ENCODE measurements at places on chromosomes 5 and 9.
A peak's percentile ranks its signal among the peaks of the same experiment; 100 is the strongest.

GRCh38 chr9:116933251-116933650, 246.1 kb downstream of the TRIM32 start:
- DNase-seq, result no peak

DNA sequence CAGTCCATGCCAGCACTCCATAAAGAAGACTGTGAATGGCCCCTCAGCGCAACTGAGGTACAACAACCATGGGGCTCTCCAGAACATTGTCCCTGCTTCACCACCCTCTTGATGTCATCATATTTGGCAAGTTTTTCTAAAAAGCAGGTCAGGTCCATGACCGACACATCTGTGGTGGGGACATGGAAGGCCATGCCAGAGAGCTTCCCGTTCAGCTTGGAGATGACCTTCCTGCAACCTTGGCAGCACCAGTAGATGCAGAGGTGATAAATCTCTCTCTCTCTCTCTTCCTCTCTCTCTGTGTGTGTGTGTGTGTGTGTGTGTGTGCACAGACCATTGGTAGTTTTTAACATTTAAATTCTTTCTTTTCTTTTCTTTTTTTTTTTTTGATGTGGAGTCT, 35.4 kb upstream of the AGXT2 start:
- no peak for DNase-seq

GRCh38 chr9:124003636-124004349, 7.8 kb upstream of the LHX2 start:
- DNase-seq, result no peak

GRCh38 chr5:32428426-32428825, 16.1 kb downstream of the ZFR start:
- no peak for DNase-seq

GRCh38 chr5:73264631-73265030, 91.6 kb downstream of the TMEM174 start:
- DNase-seq, result no peak

DNA sequence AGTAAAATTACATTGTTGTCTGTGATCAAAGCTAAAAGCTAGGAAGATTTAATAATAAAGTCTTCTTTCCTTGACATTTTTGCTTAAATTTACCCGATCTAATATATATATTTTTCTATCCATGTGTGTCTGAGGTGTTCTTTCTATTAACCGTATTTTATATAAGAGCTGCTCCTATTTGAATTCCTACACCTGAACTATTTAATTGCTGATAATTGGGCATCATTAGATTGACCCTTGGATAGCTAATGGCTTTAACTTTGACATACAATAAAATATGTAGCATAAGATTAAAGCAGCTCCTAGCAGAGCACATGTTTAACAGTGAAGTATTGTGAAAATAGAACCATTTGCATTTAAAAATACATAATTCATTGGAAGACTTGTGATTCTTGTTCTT, 792.7 kb downstream of the MAT2B start:
- no peak for DNase-seq

GRCh38 chr5:149414405-149415065, 35.4 kb upstream of the IL17B start:
- DNase-seq, result no peak

GRCh38 chr5:146091881-146092280, 13.5 kb downstream of the PLAC8L1 start:
- no peak for DNase-seq

DNA sequence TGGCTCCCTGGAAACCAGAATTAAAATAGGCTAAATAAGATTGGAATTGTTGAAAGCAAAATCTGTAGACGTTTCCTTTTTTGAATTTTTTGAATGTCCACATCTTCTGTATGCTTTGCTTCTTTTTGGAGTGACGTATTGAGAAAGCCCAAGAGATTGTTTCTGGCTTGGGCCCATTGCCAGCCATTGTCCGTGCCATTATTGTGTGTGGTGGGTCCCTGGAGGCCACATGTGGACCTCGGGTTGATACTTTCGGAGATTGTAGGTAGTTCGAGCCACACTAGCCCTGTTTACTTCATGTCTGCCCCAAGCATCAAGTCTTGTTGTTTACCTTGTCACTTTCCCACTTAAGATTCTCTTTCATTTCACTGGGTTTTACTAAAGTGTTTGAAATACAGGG, 106.0 kb downstream of the PALM2AKAP2 start:
- no peak for DNase-seq

GRCh38 chr9:22449719-22450118, 3.1 kb downstream of the DMRTA1 start:
- DNase-seq, result no peak

DNA sequence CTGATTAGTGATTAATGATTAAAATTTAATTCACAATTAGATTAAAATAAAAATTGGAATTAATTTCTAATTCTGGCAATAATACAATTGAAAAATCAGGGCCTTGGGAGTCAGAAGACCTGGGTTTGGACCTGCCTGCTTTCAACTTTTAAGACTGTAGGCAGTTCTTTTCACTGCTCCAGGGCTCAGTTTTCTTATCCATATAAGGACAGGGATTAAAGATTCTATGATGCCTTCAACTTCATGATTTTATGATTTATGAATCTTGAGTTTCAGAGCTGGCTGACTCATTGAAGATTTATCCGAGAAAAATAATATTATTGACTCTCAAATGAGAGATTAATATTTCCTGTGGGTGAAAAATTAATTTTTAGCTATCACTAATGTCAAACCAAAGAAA, 208.6 kb upstream of the ANKH start:
- DNase-seq, result no peak

- DNase-seq, result no peak
Observed at GRCh38 chr5:73698011-73698410, 72.0 kb downstream of the ARHGEF28 start.

GRCh38 chr5:132279801-132280200, 14.4 kb upstream of the SLC22A4 start:
- no peak for DNase-seq

DNA sequence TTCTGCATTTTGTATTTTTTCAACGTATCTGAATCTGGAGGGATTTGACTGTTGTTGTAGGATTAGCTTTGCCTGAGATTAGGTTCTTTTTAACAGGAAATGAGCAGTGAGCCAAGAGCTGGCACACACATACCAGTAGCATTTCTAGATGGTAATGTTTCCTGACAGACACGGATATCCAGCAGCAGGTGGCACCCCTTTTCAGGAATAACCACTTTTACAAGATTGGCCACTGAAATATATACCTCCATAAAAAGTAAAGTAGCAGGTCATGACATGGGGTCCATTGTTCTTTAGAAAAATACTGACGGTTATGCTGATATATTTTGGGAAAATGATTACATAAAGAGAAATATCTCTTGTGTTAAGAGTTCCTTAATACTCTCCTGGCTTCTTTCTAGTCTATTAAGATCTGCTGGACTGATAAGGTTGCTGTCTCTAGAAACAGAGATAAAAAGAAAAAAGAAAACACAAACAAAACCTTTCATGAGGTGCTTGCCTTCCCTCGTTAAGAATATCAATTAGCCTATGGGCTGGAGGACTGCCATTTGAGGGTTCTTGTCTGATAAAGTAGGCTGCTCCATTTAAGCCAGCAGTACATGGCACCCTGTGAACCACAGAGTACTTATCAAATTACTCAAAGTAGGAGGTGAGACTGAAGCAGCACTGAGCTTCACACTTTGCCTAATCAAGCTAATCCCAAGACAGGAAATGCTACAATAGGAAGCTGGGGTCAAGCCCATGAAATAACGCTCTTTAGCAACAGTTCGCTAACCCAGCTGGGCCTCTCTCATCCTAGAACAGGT, 101.6 kb upstream of the PCA3 start:
- DNase-seq, result no peak

GRCh38 chr5:1519631-1520210, 4.0 kb downstream of the LPCAT1 start:
- DNase-seq, result peak; percentile 10

GRCh38 chr5:167030500-167031120, 1260.8 kb upstream of the WWC1 start:
- DNase-seq, result no peak

- no peak for DNase-seq
Observed at GRCh38 chr9:20022410-20022809, 233.6 kb upstream of the SLC24A2 start.

GRCh38 chr5:135359374-135360165, 39.5 kb downstream of the MACROH2A1 start:
- DNase-seq, result no peak
